Heart right ventricle (tissue), 16 donors: ENCODE measurements at places on chromosomes 6 and 20. TPM values are rescaled to one million over a fixed set of nuclear protein-coding genes. Genes with fewer than 3 reads are reported as not detected.
A peak's percentile ranks its signal among the peaks of the same experiment; 100 is the strongest.

GNAS-AS1 gene
- total RNA-seq: 0.32 TPM

DNA sequence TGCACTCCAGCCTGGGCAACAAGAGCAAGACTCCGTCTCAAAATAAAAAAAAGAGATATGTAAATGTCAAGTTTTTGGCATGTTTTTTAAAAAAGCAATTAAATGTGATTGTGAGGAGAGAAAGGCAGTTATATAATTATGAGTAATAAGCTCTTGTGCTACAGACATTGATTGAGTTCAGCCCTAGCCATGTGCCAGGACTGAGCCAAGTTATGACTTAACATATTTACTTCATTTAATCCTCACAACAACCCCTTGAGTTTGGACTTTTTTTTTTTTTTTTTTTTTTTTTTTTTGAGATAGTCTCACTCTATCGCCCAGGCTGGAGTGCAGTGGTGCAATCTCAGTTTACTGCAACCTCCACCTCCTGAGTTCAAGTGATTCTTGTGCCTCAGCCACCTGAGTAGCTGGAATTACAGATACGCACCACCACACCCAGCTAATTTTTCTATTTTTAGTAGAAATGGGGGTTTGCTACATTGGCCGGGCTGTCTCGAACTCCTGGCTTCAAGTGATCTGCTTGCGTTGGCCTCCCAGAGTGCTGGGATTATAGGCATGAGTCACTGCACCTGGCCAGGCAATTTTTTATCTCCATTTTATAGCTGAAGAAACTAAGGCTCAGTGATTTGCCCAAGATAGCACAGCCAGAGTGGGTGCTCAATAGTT, 15.0 kb upstream of the CSE1L start:
- H3K4me1 ChIP-seq: no peaks in the 10 kb centered on the region
- DNase-seq: no peak
- H3K27ac ChIP-seq: no peak overlapping the region
- H3K36me3 ChIP-seq: peaks cover 60% of the 10 kb centered on the region
- H3K27me3 ChIP-seq: no peaks in the 10 kb centered on the region

DNA sequence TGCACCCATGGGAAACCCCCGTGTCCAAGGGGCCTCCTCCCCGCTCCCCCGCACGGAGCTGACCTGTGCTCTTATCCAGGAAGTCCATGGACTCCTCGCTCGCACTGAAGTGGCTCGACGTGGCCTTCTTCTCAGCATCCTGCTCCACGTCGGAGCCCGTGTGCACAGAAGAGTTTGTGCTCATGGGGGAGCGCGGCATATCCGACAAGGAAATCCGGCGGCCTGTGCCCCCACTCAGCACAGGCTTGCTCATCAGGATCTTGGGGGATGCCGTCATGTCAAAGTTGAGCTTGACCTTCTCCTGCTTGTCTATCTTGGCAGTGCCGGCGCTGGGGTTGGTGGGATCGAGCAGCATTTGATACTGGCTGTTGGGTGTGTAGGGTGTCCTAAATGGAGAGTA, 80.2 kb downstream of the ZMYND8 start:
- no peaks in the 10 kb centered on the region for H3K27me3 ChIP-seq
- H3K4me1 ChIP-seq: peaks cover 10% of the 10 kb centered on the region
- peak overlapping the region; percentile 67 for H3K27ac ChIP-seq

GRCh38 chr20:43837856-43838702, 76.6 kb upstream of the TOX2 start:
- H3K36me3 ChIP-seq: no peaks in the 10 kb centered on the region
- H3K27me3 ChIP-seq: no peaks in the 10 kb centered on the region
- H3K4me3 ChIP-seq: no peak overlapping the region
- no peak for DNase-seq

FAM110A gene
- total RNA-seq: 5.9 TPM

- no peak overlapping the region for H3K4me3 ChIP-seq
- H3K27ac ChIP-seq: no peak overlapping the region
- no peaks in the 10 kb centered on the region for H3K4me1 ChIP-seq
- no peaks in the 10 kb centered on the region for H3K27me3 ChIP-seq
Measured at GRCh38 chr6:73129653-73130443, 95.4 kb downstream of the KHDC1L start.

DNA sequence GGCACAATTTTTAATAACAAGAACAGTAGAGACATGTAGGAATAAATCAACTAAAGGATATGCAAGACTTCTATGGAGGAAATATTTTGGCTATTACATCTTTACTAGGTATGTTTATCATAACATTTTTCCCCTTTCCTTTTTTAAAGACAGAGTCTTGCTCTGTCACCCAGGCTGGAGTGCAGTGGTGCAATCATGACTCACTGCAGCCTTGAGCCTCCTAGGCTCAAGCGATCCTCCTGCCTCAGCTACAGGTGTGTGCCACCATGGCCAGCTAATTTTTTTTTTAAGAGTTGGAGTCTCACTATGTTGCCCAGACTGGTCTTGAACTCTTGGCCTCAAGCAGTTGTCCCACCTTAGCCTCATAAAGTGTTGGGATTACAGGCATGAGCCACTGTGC, 37.0 kb downstream of the AKAP7 start:
- DNase-seq: no peak
- no peaks in the 10 kb centered on the region for H3K36me3 ChIP-seq
- no peaks in the 10 kb centered on the region for H3K27me3 ChIP-seq
- no peak overlapping the region for H3K4me3 ChIP-seq

DNA sequence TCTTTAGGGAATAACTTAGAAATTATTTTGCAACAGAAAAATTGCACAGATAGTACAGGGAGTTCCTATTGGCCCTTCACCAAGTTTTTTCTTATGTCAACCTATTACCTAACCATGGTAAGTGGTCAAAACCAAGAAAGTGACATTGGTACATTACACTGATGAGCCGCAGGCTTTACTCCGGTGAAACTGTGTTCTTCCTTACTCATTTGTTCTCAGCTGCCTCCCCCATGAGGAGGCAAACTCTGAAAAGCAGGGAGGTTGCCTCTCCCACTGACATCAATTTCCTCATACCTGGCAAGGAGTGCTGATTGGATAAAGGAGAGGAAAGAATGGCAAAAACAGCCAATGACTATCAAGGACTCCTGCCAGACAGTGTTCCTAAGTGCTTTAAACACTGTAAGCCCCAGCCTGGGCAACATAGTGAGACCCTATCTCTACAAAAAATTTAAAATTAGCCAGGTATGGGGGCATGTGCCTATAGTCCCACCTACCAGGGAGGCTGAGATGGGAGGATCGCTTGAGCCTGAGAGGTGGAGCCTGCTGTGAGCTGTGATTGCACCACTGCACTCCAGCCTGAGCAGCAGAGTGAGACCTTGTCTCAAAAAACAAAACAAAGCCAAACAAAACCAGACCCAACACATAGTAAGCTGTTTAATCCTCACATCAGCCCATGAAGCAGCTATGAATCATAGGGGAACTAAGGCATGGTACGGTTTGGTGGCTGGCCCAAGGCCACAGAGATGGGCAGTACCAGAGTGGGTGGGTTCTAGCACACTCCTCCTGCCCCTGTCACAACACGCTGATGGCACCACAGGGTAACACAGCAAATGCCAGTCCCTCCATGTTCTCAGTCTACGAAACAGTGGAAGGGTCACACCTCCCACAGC, 24.7 kb downstream of the C20orf203 start:
- no peaks in the 10 kb centered on the region for H3K36me3 ChIP-seq
- peaks cover 4% of the 10 kb centered on the region for H3K4me1 ChIP-seq
- DNase-seq: no peak
- H3K4me3 ChIP-seq: no peak overlapping the region
- no peaks in the 10 kb centered on the region for H3K27me3 ChIP-seq

GRCh38 chr6:55777469-55777868, 97.9 kb downstream of the BMP5 start:
- no peak overlapping the region for H3K4me3 ChIP-seq
- DNase-seq: no peak
- no peaks in the 10 kb centered on the region for H3K36me3 ChIP-seq
- H3K27me3 ChIP-seq: no peaks in the 10 kb centered on the region
- no peak overlapping the region for H3K27ac ChIP-seq

- no peak for DNase-seq
- H3K36me3 ChIP-seq: no peaks in the 10 kb centered on the region
- no peak overlapping the region for H3K4me3 ChIP-seq
- no peaks in the 10 kb centered on the region for H3K27me3 ChIP-seq
- H3K27ac ChIP-seq: no peak overlapping the region
- peaks cover 47% of the 10 kb centered on the region for H3K4me1 ChIP-seq
Measured at GRCh38 chr6:159103396-159104162, 58.8 kb upstream of the TAGAP start.

DNA sequence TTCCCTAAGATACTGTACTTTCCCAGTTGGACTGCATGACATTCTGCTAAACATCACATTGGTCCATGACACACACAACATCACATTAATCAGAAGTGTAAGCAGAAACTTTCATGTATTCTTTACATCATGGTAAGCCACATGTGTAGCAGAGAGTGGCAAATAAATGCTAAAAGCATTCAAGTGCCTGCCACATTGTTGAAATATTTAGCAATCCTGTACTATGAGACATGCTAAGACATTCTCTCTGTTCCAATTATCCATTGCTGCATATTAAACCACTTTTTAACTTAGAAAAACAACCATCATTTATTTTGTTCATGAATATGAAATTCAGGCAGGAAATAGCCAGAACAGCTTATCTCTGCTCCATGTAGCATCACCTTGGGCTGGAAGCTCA, 207.7 kb upstream of the GJE1 start:
- no peak for DNase-seq
- H3K4me1 ChIP-seq: no peaks in the 10 kb centered on the region
- H3K27me3 ChIP-seq: no peaks in the 10 kb centered on the region
- H3K4me3 ChIP-seq: no peak overlapping the region
- no peaks in the 10 kb centered on the region for H3K36me3 ChIP-seq
- no peak overlapping the region for H3K27ac ChIP-seq

DNA sequence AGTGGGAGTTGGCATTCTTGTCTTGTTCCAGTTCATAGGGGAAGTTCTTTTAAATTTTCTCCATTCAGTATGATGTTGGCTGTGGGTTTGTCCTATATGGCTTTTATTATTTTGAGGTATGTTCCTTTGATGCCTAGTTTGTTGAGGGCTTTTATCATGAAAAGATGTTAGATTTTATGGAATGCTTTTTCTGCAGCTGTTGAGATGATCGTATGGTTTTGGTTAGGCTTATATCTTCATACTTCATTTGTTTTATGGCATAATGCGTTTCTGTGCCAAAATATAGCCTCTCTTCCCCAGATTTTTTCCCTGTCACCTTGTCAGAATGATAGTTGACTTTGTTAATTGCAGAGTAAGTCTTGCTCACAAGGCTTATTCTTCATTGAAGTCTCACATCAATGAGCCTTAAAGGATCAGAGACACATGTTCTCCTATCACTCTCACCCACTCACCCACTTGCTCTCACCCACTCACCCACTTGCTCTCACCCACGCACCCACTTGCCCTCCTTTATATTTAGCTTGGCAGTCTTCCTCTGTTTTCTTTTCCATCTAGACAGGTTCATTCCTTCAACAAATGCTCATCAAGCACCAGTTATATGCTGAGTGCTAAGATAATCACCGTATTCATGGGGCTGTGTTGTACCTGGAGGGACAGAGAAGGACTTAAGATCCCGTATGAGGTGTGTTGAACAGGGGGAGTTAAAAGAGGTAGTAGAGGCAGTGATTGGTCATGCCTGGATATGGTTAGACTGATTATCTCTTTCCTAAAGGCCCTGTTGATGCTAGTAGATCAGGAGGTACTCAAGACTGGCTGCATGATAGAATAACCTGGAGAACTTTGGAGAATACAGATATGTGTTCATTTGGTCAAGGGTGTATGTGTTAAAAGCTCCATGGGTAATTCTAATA, 19.3 kb downstream of the UST start:
- peaks cover 14% of the 10 kb centered on the region for H3K4me1 ChIP-seq
- no peak overlapping the region for H3K4me3 ChIP-seq
- no peak overlapping the region for H3K27ac ChIP-seq
- no peak for DNase-seq

DNA sequence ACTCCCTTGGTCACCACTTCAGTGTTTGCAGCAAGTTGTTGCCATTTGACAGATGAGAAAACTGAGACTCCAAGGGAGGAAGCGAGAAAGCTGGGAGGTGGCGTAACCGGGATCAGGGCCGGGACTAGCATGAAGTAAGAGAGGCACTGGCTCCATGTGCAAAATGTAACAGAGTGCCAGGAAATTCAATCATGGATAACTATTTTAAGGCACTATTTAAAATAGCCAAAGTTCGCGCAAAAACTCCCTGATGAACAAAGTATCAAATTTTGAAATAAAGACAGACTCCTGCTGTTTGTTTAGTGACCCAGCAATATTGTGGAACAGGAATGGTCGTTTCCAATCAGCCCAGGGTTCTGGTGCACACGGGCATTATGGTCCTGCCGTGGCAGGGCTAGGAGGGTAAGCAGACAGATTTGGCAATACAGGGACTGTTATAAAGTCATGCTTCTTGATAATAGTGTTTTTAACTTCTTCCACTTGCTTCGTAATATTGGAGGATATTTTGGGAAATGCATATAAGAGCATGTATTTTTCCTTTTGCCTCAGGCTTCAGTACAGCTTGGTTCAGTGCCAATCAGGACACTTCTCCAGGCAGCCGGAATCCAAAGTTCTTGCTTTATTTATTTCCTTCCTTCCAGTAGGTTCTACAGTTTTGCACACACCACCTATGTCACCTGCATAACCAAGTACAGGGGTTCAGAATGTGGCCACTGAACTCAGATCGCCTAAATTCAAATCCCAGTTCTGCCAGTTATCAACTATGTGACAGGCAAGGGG, 141.6 kb downstream of the EYA2 start:
- no peak overlapping the region for H3K4me3 ChIP-seq
- no peak overlapping the region for H3K27ac ChIP-seq
- H3K36me3 ChIP-seq: no peaks in the 10 kb centered on the region
- no peak for DNase-seq

DNA sequence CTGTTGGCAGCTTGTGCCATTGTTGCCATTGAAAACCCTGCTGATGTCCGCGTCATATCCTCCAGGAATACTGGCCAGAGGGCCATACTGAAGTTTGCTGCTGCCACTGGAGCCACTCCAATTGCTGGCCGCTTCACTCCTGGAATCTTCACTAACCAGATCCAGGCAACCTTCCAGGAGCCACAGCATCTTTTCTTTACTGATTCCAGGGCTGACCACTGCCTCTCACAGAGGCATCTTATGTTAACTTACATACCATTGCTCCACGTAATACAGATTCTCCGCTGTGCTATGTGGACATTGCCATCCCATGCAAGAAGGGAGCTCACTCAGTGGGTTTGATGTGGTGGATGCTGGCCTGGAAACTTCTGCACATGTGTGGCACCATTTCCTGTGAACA, 221.8 kb upstream of the FAM83B start:
- no peaks in the 10 kb centered on the region for H3K27me3 ChIP-seq
- H3K36me3 ChIP-seq: no peaks in the 10 kb centered on the region
- DNase-seq: no peak
- H3K4me3 ChIP-seq: no peak overlapping the region

SMOC2 gene
- 18.7 TPM for total RNA-seq
